Hindlimb muscle (tissue), 1 donor: ENCODE measurements at places on chromosomes 5 and 9. TPM values are rescaled to one million over a fixed set of nuclear protein-coding genes. Genes with fewer than 3 reads are reported as not detected.

- no peak for DNase-seq
These were observed 9.4 kb downstream of the ERAP2 start for GRCh38 chr5:96885518-96886338.

GRCh38 chr5:9456435-9457042 is 89.3 kb downstream of the SEMA5A start:
- DNase-seq = peak; percentile 54

DNA sequence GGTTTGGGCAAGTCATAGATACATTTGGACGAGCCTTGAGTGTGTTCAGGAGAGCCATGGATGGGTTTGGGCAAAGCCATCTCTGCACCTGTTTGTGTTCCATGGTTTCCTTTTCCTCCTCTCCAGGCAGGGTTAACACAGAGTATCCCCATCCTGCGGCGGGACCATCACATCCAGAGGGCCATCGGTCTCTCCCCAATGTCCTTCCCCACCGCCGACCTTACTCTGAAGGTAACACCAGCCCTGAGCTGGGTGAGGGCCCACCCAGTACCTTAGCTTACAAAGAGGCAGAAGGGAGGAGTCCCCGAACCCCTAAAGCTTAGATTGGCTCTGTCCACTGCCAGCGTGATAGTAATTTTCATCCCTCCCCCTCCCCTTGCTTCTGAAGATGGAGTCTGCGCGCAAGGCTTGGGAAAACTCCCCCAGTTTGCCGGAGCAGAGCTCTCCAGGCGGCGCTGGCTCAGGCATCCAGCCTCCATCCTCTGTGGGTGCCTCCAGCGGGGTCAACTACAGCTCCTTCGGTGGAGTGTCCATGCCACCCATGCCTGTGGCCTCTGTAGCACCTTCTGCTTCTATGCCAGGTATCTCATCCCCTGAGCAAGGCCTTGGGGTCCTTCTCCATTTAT is 18.0 kb upstream of the POMT1 start:
- no peak for DNase-seq

TAS2R1 gene
- polyA plus RNA-seq = not detected

KIAA0825 gene
- polyA plus RNA-seq = 2.1 TPM
